KBM-7 (cell line): ENCODE measurements at places on chromosomes 1 and 21.
A peak's percentile ranks its signal among the peaks of the same experiment; 100 is the strongest.

- no peak for DNase-seq
Observed at GRCh38 chr1:160049101-160049500, 17.3 kb upstream of the PIGM start.

DNA sequence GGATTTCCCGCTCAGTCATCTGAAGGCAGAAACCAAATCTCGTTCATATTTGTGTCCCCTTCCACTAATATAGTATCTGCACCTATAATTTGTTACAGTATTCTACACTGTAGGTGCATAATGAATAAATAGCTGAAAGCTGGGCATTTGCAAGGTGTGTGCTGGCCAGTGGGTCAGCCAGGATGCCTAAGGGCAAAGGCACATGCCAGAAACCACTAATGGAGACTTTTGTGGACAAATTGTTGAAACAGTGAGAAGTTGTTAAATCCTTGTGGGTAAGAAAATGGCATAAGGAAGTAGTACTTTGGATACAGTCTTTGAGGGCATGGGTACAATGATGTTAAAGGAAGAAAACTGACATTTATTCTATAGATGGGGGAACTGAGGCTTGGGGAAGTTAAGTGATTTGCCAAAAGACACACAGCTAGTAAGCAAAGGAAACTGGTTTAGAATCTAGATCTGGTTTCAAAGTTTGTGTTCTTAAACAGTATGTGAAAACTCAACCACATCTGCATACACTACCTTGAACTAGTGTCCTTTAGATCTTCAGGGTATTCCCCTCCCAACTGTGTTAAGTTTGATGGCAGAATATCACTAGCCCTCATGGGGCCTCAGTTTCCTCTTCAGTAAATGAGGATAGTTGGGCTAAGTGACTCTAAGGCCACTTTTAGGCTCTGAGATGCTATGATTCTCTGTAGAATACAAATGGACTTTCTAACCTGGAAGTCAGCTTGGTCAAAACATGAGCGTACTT, 26.5 kb upstream of the LRRC8C start:
- no peak for DNase-seq

DNA sequence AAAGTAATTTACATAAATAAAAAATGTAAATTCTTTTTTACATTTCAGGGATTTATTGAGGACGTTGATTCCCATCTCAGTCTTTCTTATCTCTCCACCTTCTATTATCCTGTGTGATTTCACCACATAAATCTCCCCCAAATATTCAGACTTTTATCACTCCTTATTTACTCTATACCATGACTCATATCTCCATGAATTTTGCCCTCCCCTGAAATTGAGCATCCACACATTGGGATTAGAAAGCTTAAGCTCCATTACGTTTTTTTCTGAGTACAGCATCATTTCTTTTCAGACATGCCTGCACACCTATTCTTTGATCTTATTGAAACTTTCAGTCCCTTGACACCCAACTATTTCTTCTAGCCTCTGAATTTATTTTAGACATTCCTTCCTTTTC, 111.2 kb downstream of the IFI44 start:
- DNase-seq: no peak

GRCh38 chr1:7550261-7550865, 220.7 kb upstream of the VAMP3 start:
- no peak for DNase-seq

DNA sequence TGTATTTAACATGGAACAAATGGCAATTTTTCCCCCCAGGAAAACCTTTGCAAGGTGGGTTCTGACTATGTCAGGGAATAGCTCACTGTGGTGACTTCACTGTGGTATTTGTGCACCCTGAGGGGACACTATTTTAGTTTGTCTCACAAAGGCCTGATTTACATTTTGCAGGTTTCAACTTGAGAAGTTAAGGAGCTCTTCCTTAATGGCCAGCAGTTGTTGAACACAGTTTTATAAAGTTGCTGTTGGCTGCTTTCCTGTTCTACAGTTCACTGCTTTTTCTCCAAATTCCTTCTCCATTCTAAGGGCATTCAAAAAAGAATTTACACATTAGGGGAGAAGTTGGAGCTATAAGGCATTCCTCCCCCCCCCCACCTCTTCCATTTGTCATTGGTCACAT, 4.6 kb downstream of the LAMC1 start:
- DNase-seq: no peak

DNA sequence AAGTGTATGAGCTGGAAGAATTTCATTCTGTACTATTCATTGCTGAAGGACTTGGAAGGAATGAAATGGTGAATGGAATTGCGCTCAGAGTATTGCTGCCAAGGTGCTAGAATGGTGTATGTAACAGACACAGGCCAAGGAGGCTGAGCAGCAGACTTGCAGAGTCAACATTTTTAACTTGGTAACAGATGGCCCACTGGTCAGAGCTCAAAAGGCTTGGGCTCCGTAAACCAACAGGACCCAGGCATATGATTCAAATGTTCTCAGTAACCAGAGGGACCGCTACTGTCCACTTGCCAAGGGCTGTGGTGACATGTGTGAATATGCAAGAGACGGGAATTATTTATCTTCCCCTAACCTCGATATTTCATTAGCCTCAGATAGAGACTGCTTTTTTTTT, 28.8 kb upstream of the PTGFRN start:
- no peak for DNase-seq

GRCh38 chr1:51636764-51637522, 20.1 kb downstream of the OSBPL9 start:
- no peak for DNase-seq

GRCh38 chr1:220278991-220279390, 6.7 kb upstream of the RAB3GAP2 start:
- DNase-seq: no peak

DNA sequence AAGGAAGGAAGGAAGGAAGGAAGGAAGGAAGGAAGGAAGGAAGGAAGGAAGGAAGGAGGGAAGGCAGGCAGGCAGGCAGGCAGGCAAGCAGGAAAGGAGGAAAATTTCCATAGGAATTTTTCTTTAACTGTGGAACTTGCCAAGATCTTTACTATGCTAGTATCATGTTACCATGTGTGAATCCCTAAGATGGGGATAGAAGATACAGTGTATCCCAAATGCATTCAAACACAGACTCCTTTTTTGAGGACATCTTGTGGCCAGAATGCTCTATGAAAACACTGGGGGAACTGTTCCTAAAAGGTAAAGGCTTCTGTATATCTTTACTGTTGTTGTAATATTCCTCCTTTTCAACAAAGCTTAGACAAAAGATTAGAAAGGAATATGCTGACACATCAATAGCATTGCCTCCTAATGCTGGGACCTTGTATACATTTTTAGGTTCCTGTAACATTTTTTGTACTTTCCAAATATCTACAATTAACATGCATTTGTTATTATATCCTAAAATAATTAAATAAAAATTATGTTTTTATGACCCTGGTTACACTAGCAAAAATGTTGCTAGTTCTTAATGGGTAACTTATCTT, 20.6 kb downstream of the CCDC190 start:
- no peak for DNase-seq

GRCh38 chr21:38186661-38187270, 70.0 kb upstream of the KCNJ15 start:
- no peak for DNase-seq

- DNase-seq: no peak
Observed at GRCh38 chr1:171494076-171494475, 8.7 kb downstream of the PRRC2C start.

DNA sequence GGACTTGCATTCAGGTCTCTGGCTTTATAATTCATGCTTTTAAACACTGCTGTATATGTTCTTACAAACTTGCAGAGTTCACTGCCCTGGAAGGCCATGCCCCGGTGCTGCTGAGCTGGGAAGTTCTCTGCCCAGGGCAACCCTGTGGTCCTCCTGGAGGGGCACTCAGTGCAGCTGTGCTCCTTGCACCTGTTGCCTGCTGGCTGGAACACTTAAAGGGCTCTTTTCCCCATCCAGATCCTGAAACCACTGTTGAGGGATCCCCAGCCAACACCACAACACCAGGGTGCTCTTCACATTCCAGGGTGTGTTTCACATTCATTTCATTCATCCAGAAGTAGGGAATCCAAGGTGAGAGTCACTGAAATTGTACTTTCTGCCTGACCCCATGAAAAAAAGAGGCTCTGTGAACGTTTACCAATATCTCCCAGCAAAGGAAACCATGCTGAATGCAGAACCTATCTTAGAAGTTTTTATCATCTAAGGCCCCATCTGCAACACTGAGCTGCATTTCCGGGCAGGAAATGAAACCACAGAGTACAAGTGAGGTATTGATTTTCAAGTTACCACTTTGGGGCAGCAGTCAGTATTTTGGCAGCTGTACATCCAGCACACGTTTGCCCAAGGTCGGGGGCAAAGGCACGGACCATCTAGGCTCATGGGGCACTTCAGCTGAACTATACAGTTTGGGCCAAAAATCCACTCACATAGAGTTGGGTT, 16.4 kb upstream of the KIAA0040 start:
- DNase-seq: peak; percentile 86

DNA sequence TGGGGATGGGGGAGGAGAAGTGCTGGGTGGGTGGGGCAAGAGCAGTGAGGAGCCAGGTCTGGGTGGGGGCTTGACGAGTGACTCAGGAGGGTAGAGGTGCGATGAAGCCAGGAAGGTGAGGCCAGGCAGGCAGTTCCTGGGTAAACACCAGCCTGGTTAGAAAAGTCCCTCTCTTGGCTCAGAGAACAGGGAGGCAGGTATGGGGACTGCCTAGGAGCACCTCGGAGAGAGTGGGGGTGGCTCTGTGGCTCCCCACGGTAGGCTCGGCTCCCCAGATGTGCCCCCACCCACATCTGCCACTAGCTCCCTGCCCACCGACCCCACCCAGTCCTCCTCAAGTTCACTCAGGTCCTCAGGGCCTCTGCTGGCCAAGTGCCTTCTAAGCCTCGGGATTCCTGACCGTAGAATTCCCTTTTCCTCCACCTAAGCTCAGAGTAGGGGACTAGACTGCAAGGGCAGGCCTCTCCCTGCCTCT, 1.2 kb downstream of the HSPG2 start:
- no peak for DNase-seq

- DNase-seq: no peak
Observed at GRCh38 chr1:165773324-165773965, 4.8 kb upstream of the TMCO1 start.

GRCh38 chr1:15668089-15668754, 15.9 kb upstream of the PLEKHM2 start:
- DNase-seq: no peak

GRCh38 chr1:57761628-57762027, 337.8 kb upstream of the DAB1 start:
- DNase-seq: no peak

DNA sequence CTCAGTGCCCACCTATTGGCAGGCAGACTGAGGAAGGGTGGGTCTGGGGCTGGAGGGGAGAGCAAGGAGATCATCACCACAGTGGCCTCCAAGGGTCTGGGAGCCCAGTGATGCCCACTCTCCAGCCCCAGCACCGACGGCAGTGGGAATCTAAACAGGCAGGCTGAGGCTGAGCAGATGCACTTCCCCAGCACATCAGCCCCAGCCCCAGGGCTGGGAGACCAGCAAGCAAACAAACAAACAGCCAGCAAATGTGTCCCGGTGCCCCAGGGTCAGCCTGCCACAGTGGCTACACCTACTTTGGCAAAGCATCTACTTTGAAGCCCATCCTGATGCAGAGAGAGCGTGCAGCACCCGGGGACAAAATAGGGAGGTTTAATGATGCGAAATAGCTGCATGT, 216.3 kb upstream of the ZC3H12A start:
- DNase-seq: no peak

- DNase-seq: peak; percentile 41
Observed at GRCh38 chr1:156104065-156104810, 10.3 kb upstream of the LMNA start.

DNA sequence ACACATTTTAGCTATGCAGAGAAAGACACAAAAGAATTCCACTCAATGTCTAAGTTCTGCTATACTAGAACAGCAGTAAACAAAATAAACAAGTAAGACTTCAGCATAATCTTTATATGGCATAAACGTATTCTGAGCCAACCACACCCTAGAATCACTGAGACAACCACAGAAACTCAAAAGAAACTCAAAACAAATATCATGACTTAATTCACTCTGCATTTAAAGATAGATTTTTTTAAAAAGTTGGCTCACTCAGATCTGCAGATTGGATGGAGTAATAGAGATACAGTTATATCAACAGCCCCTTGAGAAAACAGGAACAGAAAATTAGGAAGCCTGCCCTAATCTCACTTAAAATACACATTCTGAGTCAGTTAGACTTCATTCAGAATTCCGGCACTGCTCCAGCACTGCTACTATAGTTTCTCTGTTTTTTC, 95.0 kb downstream of the COL24A1 start:
- DNase-seq: no peak

GRCh38 chr1:74673351-74674111, at the start of gene ERICH3:
TSS of gene ERICH3 (minus strand) at chr1:74673792. CDS start at chr1:74673519, 273 bp downstream.
- no peak for DNase-seq

GRCh38 chr1:46749404-46749803, 30.5 kb upstream of the EFCAB14 start:
- no peak for DNase-seq

DNA sequence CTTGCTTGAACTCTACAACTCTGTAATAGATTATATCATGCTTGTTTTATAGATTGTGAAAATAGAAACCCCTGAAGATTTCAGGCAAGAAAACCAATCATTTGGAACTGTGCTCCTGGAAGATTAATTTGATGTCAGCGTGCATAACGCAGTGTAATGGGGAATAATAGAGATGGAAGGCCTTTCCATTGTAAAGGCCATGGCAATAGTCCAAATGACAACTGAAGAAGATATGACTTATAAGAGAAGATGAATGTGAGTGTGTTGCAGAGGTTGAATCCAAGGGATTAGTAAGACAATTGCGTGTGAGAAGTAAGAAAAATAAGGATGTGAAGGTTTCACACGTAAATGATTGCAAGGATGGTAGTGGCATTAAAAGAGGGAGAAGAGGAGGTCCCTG, 285.0 kb downstream of the DUSP10 start:
- DNase-seq: no peak

GRCh38 chr1:166822385-166822784, 16.9 kb upstream of the POGK start:
- DNase-seq: peak; percentile 12

DNA sequence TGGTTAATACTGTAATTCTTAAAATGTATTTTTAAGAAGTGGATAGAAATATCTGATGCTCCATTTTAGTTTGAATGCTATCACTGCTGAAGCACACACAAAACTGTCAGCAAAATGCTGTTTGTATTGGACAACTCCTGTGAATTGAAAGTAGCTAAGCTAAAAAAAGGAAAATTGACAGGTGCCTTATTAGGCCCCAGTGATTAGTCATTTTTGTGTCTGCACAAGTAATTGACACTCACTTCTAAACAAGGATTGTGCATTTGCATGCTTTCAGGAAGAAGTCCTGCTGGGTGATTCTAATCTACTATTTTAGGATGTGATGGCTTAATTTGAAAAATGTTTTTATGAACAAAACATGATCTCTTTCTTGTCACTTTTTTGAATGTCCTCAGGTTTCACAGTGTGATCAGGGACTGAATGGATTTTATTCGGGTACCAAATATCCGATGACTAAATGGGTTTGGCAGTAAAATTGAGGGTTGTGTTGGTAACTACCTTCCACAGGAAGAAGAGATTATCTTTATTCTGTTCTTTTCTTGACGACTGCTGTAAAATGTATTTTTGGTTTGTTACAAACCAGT, 13.0 kb upstream of the MAP3K7CL start:
- no peak for DNase-seq
